ENCODE measurements at places on chromosomes 5 and 9.

DNA sequence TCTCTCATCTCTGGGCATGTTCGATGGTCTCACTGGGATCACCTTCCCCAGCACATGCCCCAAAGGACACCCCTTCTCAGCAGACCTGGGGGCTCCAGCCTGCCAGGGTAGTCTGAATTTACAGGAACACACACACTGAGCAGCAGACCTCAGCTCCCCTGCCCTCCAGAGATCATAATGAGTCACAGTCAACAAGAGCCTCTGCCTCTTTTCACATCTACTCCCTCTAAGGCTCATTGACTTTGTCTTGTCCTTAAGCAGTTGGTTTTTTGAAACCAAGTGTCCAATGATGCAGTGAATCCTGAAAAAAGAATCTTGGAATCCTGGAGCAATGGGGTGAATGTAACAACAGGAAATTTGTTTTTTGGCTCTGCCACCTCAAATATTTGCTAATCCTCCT lies 20.8 kb downstream of the GABBR2 start:
- no peak for DNase-seq

- DNase-seq: no peak
Observed at GRCh38 chr9:118954857-118955256, 414.4 kb downstream of the BRINP1 start.

- DNase-seq: no peak
Observed at GRCh38 chr9:37229882-37230482, 109.6 kb downstream of the ZCCHC7 start.

GRCh38 chr5:19099195-19099594 lies 888.8 kb downstream of the CDH18 start:
- DNase-seq: no peak

DNA sequence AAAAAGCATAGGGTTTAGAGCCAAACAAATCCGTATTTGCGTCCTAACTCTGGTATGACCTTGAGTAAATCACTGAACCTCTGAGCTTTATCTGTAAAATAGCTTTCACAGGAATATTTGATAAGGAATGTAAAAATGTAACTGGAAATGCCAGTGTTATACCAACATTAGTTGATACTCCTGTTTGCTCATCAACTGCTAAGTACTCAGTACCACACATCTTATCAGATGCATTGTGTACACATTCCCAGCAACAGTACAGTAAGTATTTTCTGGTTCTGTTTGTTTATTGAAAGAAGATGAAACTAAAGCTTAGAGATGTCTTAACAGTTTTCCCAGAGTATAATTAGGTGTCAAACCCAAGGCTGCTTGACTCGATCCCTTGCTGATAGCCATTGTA lies 21.5 kb downstream of the SNAPC3 start:
- no peak for DNase-seq

GRCh38 chr5:140216478-140217074 lies 41.6 kb downstream of the CYSTM1 start:
- no peak for DNase-seq

DNA sequence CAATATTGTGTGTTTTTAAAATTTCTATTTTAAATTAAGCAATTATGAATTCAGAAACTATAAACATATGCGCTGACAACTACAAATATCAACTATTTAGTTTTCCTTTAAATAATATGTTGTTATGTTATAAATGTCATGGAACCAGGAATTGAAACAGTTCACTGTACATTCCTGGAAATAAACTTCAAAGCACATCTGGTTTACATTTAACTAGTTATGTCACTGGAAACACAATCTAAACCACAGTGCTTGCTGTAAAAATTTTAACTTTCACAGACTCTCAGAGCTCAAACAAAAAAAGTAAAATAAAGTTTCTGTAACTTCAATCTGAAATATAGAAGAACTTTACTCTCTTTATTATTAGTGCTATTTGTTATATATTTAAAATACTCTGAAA lies 179.2 kb downstream of the FBN2 start:
- DNase-seq: no peak

- DNase-seq: no peak
Observed at GRCh38 chr5:123093111-123093600, 4.1 kb downstream of the PRDM6 start.

GRCh38 chr5:168941901-168942300 lies 359.0 kb downstream of the SLIT3 start:
- no peak for DNase-seq

DNA sequence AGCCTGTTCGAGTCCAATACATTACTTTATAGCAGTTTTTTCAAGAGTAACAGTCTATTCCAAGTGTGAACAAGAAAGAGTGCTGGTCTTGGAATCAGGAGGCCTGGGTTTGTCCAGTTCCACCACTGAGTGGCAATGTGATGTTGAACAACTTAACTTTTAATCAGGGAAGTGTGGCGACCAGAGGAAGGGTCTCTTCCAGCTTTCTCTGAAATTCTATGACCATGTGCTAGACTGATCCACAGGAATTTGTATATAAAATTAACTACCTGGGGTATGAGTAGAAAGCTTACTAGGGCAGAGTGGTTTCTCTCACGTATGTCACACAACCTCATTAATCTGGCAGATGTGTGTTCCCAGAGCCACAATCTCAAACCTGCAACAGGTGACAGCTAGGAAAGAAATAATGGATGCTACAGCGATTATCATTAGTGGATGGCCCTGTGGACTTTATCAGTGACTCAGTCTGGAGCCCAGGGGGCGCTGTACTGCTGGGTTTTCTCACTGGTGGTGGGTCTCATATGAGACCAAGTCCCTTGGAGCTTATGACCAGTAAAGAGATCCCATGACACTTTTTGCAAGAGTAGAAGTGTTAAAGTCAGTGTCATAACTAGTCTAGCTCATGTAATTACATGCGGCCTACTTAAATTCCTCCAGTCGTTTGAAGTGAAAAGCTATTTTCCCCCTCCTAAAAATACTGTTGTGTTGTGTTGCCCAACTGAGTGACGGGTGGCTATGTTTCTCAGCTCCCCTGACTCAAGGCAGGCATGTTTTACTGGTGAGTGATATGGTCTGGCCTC lies 116.5 kb downstream of the GDNF start:
- no peak for DNase-seq

- no peak for DNase-seq
Observed at GRCh38 chr5:3185488-3185887, 410.1 kb upstream of the IRX1 start.

- no peak for DNase-seq
Observed at GRCh38 chr5:169430671-169431070, 129.7 kb upstream of the SLIT3 start.

GRCh38 chr5:9930156-9930555 lies 300.0 kb upstream of the TAS2R1 start:
- no peak for DNase-seq

DNA sequence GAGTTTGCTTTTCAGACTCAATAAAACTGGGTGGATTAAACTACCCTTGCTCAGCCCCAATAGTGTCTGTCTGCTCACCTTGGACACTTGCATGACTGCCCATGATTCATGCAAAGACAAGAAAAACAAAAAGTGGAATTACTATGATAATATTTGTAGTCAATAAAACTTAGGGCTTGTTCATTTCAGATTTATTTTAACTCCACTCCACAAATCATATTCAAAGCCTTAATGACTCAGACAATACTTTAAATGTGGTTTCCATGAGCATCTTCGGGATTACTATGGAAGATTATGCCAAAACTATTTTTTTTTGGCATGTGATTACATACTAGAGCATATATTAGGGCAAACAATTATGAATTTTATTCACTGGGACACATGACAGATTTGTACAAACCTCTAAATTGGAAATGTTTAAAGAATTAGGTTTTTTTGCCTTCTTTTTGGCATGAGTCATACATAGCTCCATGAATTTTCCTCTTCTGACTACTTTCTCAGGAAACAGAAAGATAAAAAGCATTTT lies 468.9 kb downstream of the ACTL7B start:
- DNase-seq: no peak

DNA sequence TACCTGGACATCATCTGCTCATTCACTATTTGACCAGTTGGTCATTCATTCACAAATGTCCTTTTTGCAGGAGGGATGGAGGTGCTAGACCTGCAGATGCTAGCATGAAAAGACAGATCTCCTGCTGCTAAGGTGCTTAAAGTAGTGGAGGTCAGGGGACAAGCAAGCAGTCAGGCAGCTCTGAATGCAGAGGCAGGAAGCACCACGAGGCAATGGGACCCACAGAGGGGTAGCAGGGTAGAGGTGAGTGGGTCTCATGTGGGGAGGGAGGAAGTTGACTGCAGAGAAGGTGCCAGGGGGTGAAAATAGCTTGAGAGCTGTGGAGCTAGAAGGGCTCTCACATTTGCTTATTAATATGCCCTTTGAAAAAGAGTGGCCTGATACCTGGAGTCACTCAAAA lies 25.2 kb downstream of the FXN start:
- DNase-seq: no peak

DNA sequence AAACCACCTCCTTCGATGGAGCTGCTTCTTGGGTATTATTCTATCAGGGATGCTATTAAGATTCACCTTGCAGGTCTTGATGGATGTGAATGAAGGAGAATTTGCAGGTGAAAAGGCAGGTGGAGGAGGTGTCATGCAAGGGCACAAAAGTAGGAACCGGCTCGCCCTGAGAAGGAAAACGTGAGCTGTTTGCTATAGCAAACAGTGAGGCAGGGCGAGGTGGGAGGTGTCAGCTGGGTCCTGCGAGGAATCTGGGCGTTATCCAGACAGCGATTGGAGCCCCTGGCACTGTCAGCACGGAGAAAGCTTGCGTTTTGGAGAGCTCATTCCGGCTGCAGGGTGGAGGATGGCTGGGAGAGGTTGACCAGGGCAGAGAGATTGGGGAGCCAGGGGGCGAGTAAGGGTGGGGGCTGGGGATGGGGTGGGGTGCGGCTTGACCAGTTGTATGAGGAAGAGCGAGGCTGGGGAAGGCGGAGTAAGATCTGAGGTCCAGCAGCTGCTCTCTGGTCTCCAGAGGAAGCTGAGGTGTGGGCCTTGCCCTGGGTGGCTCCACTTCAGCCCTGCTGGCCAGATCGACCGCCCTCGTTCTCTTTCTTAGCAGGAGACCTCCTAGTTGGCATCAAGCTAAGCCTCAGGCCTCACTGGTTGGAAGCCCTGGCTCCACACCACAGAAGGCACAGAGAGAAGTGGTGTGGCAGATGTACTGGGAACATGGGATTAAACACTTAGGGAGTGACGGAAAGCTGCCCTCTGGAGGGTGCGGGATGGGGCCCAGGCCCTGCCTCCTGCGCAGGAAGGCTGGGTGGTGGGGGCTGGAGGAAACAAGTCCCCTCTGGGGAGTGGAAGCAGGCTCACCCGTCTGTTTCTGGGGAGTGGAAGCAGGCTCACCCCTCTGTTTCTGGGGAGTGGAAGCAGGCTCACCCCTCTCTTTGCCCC lies 54.7 kb upstream of the NEURL1B start:
- no peak for DNase-seq

DNA sequence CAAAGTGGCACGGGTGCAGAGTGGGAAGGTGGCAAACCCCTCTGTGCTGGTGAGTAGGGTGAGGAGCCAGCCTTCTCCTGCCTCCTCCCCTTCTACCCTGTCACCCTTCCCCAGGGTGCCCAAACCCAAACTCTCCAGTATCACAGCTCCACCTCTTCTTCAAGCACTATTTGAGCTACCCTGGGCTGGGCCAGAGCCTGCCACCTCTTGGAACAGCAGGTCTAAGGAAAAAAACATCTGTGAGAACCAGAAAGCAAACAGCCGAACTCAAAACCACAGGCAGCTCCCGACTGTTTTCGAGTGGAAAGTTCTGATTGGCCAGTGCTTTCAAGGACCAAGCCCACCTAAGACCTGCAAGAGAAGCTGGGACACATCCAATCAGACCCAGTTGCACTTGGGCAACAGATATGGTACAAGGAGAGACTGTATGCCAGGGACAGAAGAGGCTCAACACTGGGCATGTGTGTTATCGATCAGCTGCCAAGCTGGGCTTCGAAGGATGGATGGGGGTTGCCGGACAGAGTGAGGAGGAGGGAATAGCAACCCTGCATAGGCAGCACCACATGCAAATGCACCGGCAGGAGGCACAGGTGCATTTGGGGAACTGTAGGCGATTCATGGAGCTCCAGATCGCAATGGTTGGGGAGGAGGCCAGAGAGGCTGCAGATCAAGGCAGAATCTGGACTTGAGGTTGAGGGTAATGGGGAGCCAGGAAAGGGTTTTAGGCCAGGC lies 19.7 kb downstream of the ACSL6 start:
- no peak for DNase-seq

DNA sequence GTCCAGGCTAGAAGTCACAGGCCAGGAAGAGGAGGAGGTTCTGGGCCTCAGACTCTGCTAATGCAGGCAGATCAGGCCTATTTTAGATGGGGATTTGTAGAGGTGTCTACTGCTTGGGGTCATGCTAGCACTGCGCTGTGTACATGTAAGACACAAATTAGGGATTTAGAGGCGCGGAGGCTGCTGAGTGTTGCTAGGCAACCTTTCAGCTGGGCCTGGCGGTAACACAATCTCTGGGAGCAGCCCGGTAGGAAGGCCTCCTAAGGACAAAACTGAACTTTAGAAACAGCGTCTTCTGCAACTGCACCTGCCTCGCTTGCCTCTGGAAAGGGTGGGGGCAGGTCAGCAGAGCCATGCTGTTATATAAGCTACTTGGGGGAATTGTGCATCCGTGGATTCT lies 147.9 kb downstream of the MACROH2A1 start:
- no peak for DNase-seq

- DNase-seq: no peak
Observed at GRCh38 chr5:2866662-2867372, 115.3 kb upstream of the IRX2 start.

- DNase-seq: no peak
Observed at GRCh38 chr5:169997798-169998197, 17.5 kb upstream of the INSYN2B start.

DNA sequence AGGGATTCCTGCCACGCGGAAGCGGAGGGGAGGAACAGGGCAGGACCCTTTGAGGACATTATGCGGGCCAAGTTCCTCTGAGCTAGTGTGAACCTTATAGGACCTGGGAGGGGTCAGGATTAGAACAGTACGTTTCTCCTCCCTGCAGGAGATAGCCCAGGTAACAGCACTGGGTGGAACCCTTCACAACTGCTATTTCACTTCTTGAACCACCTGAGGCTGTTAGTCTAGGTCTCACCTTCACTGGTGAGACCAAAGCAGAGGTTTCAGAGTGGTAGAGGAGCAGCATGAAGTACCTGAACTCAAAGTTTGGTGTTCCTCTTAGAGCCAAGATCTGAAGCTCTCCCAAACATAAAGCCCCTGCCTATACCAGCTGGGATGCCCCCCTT lies 832 bp downstream of the EIF4EBP3 start:
- no peak for DNase-seq

GRCh38 chr9:29548436-29548835 lies 1975.2 kb upstream of the C9orf72 start:
- DNase-seq: no peak

GRCh38 chr9:111966861-111967291 lies 70.3 kb downstream of the UGCG start:
- no peak for DNase-seq

- no peak for DNase-seq
Observed at GRCh38 chr5:96528826-96529474, 95.9 kb upstream of the PCSK1 start.

GRCh38 chr9:84852617-84853301 lies 183.2 kb downstream of the NTRK2 start:
- DNase-seq: no peak

- DNase-seq: no peak
Observed at GRCh38 chr9:96344458-96345180, 38.9 kb downstream of the SLC35D2 start.
